8988T (cell line): ENCODE measurements at places on chromosomes 7 and 10.

- no peak for DNase-seq
Measured at GRCh38 chr10:129910861-129911260, 53.2 kb downstream of the EBF3 start.

DNA sequence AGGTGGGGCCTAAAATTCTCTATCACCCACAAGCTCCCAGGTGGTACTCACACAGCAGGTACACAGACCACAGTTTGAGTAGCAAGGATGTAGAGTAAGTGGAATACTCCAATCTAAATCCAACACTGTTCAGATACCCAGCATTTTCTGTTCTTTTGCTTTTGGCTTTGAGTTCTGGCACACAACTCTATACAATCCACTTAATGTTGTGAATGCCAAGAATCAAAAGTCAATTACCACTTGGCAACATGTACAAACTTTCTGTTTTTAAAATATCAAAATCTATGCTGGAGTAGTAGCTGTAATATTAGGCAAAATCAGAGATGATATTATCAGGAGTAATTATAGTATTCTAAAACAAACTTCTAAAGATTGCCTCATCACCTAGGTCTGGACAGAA lies 133.4 kb upstream of the LRRTM3 start:
- no peak for DNase-seq

DNA sequence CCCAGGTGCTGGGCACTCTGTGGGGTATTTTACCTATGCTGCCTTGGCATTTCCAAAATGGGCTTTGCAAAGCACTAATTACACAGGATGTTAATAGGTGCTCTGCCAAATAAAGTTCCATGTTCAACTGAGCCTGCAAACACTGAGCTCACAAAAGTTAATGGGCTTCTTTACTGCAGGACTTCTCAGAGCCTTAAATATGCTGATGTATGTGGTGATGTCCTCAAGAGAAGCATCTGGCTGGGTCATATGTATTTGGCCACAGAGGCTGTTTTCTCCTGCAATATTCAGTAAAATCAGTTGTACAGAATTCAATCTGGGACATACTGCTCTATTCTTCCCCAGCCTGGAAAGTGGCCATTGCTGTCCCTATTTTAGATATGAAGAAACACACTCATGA lies 31.3 kb downstream of the GRID1 start:
- no peak for DNase-seq

- no peak for DNase-seq
Measured at GRCh38 chr10:130956251-130956650, 355.3 kb downstream of the TCERG1L start.

DNA sequence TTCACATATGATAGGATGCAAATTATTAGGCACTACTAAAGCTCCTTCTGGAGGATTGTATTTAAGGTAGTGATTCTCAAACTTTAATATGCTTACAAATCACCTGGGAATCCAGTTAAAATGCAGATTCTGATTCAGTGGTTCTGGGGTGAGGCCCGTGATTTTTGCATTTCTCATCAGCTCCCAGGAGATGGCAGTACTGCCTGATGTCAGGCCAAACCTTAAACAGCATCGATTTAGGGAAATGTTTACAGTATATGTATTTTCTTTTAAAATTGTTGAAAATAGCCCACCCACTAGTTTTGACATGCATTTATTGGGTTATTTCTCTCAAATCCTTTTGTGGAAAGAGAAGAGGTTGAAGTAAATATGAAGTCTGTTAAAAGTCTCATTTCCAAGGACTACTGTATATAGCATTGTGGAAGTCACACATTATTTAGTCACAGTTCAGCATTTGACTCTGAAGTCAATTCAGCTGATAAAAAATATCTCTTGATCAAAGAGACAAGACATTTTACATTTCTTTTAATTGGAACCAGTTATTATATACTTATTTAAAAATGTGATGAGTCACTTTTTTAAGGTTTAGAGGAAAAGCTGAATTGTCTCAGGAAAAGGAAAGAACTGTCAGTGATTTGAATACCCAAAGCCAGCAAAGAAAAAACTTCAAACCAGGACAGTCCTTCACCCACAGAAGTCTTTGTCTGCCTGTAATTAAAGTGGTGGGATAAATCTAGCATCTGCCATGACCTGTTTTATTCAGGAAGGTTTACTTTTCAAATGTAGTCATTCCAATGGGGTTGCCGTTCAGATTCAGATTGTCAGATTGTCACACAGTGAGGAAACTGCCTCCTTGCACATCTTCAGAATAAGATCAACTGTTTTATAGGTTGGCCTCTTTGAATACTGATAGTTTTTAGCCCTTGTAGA lies 21.1 kb upstream of the HBP1 start:
- DNase-seq = no peak

DNA sequence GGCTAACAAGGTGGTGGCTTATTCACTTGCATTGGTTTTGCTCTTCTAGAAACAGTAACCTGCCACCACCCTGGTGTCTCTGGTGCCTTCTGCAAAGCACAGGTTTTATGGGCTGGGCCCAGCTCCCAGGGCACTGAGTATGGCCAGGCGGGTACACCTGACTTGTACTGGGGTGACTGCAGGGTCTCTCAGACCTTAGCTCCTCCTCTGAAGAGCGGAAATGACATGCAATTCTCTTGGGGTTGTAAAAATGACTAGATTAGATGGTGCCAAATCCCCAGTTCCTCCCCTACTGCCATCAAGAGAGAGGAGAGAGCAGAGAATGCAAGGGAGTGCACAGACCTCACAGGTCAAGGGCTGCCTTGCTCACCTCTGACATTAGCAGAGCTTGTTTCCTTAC lies 14.7 kb downstream of the ESYT2 start:
- no peak for DNase-seq

- DNase-seq = no peak
Measured at GRCh38 chr7:104694710-104695109, 319.3 kb upstream of the KMT2E start.

DNA sequence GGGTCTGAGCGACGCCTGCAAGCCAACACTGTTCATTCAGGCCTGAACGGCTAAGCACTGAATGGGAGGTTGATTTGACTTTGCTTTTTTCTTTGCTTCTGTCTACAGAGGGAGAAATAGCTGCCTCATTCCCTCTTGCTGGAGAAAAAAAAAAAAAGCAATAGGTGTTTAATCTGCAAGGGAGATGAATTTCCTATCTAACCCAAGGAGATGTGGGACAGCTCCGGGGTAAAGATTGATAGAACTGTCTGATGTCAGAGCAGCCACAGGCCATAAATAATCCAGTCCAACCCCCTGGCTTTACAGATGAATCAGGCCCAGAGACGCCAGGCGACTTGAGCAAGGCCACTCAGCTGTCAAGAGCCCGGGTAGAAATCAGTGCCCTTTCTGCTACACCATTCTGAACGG lies 168.0 kb downstream of the ARHGAP12 start:
- no peak for DNase-seq

- DNase-seq = no peak
Measured at GRCh38 chr10:70890917-70891431, 2.6 kb upstream of the PCBD1 start.

DNA sequence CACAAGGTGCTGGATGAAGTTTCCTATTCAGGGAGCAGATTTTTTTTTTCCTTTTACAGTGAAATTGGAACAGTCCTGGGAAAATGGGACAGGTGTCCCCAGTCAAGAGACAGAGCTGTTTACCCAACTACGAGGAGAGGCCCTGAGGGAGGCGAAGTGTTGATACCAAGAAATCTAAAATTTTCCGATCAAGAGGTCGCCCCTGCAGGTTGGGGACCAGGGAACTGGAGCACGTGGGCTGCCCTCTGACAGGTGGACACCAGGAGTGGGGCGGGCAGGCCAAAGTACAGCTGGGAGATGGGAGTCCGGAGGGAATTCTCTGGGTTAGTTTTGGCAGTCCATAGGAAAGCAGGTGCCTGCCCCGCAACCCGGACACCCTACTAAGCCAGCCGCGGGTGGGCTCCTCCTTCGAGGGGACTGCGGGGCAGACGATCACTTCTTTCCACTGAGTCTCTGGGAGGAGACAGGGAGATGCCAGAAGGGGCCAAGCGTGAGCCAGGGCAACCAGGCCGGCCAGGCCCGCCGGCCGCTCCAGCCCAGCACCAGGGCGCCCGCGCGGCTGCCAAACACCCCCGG lies 965 bp upstream of the CAMK1D start:
- no peak for DNase-seq
